ENCODE measurements at places on chromosomes 2 and 18.

DNA sequence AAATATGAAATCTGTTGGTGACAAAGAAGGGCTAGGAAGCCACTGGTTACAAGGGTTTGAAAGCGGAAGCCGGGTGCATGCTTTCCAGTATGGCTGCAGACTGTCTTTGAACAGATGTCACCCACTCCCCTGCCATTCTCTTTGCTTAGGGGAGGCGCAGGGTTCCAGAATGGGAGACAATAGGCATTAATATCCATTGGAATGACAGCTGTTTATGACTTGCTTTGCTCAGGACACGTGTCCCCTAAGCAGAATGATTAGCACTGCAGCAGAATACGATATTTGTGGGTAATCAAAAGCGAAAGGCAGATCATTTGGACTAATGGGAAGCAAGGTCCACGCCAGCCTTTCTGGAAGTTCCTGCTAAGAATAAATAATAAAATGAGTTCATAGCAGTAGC lies 25.8 kb upstream of the NRP2 start:
- no peak for DNase-seq

DNA sequence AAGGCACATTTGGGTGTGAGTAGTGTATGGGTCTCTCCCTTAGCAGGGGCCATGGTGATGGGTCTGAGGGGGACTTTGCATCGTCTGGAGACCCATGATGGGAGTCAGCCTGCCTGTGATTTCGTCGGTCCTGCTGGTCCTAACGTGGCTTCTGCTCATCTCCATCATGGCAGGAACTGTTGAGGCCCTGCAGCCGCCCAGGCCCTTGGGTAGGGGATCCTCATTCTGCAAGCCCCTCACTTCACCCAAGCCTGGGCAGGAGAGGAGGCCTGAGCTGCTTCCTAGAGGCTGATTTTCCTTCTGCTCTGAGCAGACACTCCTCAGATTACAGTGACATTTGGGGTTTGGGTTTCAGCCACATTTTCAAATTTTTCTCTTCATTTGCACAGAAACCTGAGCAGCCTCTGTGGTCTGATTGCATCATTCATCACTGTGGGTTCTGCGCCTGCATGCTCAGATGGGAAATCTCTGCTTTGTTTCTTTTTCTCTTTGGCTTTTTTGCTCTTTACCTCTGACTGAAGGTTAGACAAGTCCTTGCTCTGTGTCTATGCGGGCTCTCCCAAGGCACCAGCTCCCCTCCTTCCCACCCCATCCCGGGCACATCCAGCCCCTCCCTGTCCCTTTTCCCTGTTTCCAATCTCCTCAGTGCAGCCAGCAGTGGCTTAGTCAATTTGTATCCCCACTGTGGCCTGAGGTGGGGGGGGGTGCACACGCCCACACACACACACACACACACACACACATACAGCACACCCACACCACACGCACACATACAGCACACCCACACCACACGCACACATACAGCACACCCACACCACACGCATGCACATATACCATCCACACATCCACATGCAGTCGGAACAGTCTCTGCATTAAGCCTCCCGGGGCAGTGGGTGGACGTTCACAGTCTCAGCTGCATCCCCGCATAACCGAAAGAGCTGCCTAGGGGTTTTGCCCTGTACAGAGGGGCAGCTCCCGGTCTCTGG lies 305.4 kb upstream of the HS6ST1 start:
- DNase-seq: peak; percentile 90

GRCh38 chr2:97751752-97752151 lies 38.4 kb downstream of the ZAP70 start:
- no peak for DNase-seq

GRCh38 chr18:58539659-58540380 lies 89.1 kb downstream of the ALPK2 start:
- no peak for DNase-seq

DNA sequence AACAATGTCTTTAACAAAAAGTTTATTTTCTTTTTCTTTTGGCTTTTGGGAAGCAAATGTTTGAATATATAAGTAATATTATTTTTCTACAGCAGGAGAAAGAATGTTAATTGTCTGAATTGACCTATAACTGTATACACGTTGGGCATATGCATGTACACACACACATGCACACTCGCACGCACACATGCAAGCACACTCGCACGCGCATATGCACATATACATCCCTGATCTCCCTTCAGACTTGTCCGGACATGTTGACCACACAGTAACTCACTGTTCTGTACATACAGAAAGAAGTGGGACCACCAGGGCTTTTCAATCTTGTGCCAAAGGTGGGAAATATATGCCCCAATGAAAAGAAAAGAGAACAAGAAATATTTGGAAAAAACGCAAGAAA lies 245.1 kb upstream of the APCDD1 start:
- DNase-seq: no peak

DNA sequence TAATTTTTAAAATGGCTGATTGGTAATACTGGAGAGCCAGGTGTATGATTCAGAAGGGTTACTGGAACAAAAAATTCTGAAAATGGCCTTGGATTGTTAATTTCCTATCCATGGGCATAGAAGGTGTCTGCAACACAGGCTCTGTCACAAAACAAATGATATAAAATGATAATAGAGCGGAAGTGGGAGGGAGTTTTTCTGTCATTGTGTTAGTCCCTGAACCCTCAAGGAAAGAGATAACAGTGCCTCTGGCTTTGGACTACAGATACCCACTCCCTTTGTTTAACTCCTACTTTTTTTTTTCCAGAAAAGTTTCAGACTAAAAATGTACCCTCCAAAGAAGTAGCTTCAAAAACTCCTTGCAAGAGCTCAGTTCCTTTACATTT lies 28.0 kb upstream of the YES1 start:
- DNase-seq: no peak

GRCh38 chr2:233131936-233132720 lies 72.0 kb downstream of the INPP5D start:
- DNase-seq: no peak

- DNase-seq: peak; percentile 9
Measured at GRCh38 chr2:154720651-154721050, 22.2 kb downstream of the KCNJ3 start.

DNA sequence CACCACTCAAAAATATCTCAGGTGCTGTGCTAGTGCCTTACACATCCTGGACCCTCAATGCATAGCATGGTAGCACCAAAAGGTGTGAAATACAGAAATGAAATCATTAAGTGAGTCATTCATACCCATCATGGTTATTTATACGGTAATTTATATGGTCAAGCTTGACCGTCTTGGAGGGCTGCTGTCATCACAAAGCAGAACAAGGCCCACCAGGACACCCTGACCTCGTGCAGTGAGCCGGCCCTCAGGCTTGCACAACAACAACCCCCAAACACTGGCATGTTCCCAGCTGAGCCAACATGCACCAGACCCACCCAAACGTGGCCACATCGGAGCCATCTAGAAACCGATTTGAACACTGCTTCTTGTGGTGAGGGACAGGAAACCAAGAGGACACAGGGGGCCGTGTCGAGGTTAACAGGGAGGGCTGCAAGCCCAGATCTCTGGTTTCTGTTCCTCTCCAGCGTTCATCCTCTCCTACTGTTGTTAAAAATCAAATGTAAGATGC lies 378.5 kb upstream of the ID2 start:
- no peak for DNase-seq
